ENCODE measurements at places on chromosomes 16 and 17.

DNA sequence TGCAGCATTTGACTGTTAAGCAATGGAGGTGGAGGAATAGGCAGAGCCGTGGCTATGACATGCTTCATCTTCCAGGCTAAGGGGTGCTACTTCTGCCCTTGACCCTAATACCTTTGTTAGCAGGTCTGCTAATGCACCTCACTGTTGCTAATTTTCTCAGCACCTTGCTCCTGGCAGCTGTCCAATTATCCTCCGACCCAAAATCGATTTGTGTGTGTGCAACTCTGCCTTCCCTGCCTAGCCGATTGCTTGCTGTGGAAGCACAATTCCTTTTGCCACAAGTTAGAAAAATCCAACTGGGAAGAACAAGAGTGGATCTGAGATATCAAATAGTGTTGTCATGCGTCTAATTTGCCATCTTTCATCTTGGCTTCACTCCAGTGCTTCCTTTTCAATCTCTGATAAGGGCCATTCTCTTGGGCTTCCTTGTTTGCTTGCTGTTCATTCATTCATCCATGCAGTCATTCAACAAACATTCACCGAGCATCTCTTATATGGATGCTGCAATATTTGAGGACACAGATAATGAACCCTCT is 422.8 kb downstream of the RBFOX1 start:
- no peak for DNase-seq

GRCh38 chr17:16488186-16488967 is 3.6 kb downstream of the LRRC75A start:
- DNase-seq = no peak

DNA sequence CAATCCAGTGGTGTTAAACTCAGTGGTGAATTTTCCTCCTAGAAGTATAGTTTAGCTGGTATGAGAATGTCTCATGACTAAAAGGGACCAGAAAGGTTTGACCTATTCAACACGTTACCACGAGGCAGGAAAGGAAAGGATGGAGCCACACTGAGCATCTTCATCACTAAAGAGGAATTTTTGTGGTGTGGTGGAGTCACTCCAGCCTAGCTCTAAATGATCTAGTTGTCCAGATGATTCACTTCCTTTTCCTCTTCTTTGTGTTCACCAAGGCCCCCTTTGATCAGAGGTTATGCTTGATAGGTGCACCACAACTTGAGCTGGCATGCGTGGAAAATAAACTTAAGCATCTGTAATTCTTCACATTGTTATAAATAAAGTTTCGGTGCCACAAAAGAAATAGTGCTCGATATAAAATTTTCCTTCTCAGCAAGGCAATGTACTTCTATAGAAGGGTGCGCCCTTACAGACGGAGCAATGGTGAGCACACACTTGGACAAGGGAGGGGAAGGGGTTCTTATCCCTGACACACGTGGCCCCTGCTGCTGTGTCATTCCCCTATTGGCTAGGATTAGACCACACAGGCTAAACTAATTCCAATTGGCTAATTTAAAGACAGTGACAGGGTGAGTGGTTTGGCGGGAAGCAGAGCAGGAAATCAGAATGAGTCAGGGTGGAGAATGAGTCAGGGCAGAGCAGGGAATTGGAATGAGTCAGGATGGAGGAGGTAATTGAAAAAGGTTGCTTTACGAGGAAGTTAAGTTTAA is 254.6 kb downstream of the HS3ST3A1 start:
- DNase-seq = no peak

- DNase-seq = peak; percentile 93
Observed at GRCh38 chr16:22190081-22190775, 15.8 kb upstream of the EEF2K start.

- no peak for DNase-seq
Observed at GRCh38 chr16:11431915-11432465, 86.7 kb downstream of the RMI2 start.

- peak; percentile 49 for DNase-seq
Observed at GRCh38 chr17:81285179-81285878, 9.8 kb downstream of the SLC38A10 start.

GRCh38 chr16:85316944-85317343 is 204.7 kb upstream of the CIBAR2 start:
- no peak for DNase-seq
